Stimulated activated CD8-positive, alpha-beta memory T cell treated with anti-CD3 and anti-CD28 coated beads, Interleukin-15, amount 100 ng/mL, for 4 hours (primary cell): ENCODE measurements at places on chromosomes 3 and 15.

- no peak for DNase-seq
Observed at GRCh38 chr3:78919021-78919755, 848.6 kb downstream of the ROBO1 start.

DNA sequence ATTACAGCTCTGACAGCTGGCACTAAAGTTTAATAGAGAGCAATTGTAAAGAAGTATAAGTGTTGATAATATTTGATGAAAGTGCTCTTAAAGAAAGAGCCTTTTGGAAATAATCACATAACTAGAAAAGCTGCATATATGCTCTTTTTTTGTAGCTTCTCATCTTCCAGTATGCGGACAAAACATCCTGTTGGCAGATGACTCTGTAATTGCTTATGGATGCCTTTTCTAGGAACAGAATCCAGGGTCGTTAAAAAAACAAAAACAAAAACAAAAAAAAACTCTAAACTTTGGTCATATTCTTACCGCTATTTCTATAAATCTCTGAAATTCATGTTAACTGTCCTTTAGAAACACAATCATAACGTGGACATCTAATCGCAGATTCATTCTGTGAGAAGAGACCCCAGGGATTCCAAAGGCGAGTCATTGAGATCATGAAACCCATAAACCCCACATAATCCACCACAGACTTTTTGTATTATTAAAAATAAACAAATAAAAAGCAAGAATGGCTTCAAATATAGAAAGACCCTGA, 109.8 kb downstream of the EPHA3 start:
- no peak for DNase-seq

- DNase-seq = no peak
Observed at GRCh38 chr3:134231131-134231530, 19.5 kb downstream of the RYK start.

- no peak for DNase-seq
Observed at GRCh38 chr3:187352581-187353575, 15.3 kb upstream of the RTP4 start.

DNA sequence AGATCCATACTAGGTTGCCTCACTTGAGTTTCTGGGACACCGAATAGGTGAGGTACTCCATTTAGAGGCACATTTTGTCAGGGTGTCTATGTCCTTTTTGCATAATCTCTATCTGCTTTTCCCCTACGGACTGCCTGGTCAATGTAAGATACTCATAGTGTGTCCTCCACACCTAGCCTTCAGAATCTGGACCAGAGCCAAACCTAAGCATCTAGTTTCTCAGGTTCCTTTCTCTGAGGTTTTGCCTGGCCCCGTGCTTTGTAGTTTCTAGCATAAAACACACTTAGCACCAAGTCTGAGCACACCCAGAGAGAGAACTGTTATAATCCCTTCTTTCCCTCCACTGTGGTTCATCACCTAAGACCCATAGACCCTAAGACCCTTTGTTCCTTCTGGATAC, 105.9 kb upstream of the MLF1 start:
- DNase-seq = no peak

GRCh38 chr15:60179786-60180391, 175.8 kb downstream of the FOXB1 start:
- no peak for DNase-seq

DNA sequence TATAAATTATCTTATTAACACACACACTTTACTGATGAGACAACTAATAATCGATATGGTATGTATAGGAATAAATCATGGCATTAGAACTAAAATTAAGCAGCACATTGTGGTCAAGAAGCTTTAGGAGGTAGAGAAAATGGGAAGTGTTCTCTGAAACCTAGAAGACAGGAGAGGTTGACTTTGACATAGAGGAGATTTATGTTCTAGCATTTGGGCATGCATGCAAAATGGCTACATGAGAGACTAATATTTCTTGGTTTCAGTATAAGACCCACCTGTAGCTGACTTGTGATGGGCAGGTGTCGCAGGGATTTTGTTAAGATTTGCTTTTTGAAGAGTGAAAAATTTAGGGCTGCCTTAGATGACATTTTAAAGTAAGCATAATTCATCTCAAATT, 209.7 kb upstream of the POU1F1 start:
- no peak for DNase-seq

DNA sequence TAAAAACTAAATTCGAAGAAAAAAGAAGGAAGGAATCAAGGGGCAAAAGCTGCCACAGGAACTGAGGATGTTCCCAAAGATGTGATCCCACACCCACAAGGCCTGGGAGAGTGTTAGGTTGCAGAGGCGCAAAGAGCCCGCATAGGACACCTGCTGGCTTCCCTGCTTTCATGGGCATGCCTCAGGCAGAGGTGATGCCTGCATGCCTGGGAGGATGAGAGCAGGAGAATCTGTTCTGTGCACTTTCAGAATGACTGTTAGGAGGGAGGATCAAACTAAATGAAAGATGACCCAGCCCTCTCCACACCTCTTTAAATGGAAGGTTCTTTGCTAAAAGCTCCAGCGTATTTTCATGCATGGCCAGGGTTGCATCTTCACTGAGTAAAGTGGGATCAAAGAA, 162.4 kb downstream of the PLCL2 start:
- DNase-seq = no peak

DNA sequence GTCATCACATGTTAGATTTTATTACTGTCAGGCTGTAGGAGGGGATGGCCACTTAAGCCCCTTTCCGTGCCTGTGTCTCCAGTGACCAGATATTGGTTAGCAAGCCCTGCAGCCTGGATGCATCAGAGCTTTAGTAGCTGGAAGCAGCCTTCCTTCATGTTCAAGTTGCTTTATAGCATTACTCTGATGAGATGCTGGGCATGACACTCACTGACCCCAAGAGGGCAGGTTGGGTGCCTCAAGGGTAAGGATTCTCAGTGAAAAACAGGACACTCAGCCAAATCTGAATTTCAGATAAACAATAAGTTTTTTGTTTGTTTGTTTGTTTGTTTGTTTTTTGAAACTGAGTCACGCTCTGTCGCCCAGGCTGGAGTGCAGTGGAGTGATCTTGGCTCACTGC, 68.5 kb upstream of the PTX3 start:
- no peak for DNase-seq

DNA sequence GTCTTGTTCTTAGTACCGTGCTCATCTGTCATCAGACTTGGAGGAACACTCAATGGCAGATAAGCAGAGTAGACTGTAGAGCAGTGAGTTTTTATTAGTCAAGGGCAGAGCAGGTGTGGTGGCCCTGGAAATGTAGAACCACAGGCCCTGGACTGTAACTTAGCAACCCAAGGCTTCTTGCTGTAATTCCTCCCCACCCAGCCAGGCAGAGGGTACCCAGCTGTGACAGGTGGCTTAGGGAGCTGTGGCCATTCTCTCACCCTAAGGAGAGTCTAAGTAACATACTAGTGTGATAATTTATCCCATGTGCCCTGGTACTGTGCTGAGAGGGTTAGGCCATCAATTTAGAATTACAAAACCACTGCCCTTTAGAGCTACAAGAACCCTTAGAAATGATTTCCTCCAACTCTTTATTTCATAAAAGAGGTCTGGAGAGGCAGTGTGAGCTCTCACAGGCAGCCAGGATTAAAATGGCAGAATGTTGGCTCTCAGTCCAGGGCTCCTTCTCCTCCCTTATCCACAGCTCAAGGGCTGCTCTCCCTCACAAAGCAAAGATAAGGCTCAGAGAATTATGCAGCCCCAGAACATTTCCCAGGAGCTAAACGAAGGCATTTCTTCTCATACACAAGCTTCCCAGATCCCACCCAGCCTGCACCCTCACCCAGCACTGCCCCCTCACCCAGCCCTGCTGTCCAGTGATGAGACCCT, 3.0 kb downstream of the POMGNT2 start:
- no peak for DNase-seq

DNA sequence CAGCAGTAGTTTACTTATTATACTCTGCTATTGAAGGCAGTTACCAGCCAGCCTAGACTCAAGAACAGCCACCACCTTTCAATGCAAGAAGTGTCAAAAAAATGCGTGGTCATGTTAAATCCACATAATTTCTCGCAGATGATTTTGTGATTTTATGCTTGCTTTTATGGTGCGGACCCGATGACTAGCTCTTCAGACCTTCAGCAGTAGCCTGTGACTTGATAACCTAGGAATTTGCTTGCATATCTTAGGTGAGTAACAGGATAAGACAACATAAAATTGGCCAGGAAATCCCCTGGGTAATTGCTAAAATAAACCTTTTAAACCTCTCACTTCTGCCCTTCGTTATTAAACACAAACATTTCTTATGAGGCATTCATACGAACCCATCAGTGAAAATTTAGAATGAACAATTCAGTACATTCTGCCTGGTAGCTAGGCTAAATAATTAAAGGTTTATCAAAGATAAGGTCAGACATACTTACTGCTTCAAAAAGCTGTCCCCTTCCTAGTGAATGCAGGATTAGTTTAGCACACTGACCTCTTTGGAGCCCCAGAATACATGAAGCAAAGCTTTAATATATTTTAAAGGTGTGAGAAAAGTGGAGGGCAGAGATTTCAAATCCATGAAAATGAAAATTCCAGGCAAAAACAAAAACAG, 798.8 kb downstream of the OTOL1 start:
- DNase-seq = no peak

- DNase-seq = no peak
Observed at GRCh38 chr3:197505796-197506548, 49.8 kb downstream of the BDH1 start.

DNA sequence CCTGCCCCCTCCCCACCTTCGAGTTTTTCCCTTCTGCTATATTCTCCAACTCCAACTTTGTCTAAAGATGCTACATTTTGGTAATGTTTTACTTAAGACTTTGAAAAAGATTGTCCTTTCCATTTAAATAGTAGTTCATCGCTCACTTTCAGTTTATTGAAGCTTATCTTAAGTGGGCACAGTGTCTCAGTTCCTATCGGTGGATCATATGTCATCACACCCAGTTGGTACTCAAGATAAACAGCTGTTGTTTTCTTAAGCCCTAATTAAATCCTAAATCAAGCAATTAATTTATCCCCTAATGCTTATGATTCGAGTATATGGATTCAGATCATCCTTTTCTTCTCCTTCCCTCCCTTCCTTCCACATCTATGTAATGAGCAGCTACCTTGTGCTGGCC, 210.7 kb downstream of the TLE3 start:
- no peak for DNase-seq

GRCh38 chr3:54079730-54080325, 42.5 kb upstream of the CACNA2D3 start:
- DNase-seq = no peak

DNA sequence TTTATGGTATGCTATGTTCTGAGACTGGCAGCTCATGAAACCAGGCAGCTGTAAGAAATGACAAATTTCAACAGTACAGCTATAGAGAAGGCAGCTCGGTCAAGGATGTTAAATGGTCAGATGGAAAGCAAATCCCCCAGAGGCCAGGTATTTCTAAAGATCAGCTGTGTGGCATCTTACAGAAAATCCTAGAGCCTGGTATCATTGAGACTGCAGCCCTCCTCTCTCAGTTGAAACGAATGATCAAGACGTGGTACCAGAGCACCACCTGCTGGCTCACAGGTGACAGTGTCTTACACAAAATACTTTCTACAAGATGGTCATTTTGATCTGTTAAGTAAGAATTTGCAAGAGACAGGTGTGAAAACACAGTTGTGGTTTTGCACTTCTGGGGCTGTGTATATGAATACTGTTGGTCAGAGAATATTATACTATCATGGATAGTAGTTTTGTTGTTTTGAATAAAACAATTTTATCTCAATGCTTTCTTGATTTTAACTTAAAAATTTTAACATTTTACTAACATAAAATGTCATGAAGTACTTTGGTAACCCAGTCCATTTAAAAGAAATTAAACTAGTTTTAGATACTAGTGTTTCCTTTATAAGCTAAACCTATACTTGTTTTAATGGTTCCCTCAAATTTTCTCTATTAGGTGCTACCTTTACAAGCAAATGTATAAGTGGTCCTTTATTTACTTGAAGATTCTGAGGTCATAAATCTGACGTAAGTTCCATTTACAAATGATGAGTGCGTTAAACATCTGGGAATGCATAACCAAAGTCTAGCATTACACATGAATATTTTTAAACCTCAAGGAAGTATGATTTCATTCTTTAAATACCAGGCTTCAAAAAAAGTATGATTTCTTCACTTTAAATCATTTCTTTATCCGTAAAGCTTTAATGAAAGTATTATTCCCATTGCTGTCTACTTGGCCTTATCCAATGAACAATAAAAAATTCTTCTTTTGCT, 121.8 kb downstream of the PDZRN3 start:
- DNase-seq = no peak

GRCh38 chr3:171976526-171976925, 62.9 kb upstream of the FNDC3B start:
- DNase-seq = no peak

DNA sequence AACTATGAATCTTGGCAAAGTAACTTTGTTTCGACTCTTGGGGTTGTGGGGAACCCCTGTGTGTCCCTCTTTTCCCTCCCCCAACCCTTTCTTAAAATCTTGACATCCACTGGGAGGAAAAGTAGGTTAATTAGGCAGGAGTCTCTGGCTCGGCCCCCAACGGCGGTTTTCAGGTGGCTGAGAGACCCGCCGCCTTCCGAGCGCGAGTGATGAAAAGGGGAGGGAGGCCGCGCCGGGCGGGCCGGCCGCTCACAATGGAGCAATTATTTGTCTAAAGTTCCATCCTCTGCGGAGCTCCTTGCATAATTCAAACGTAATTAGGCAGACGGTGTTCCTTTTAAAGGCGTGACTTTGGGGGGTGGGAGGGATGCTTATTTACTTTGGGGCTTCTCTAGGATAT, 51.7 kb downstream of the ZIC4 start:
- no peak for DNase-seq

DNA sequence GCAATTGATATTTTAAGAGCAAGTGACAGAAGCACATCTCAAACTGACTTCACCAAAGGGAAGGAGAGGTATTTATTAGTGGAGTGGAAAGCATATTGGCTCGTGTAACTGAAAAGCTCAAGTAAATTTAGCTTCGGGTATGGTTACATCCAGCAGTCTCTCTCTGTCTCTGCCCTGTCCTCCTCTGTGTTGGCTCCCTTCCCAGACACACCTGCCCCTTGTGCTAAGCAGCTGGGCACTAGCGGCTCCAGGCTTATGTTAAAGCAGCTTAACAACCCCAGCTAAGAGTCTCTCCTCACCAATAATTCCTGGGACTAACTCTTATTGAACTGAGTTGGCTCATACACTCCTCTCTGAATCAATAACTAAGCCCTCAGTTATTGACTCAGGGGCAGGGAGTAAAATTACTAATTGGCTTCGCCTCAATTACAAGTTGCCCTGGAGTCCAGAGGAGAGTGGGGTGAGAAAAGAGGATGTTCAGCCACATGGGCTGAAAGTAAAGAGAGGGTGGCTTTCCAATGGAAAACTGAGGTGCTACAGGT, 12.8 kb upstream of the SH3BP5 start:
- DNase-seq = no peak

DNA sequence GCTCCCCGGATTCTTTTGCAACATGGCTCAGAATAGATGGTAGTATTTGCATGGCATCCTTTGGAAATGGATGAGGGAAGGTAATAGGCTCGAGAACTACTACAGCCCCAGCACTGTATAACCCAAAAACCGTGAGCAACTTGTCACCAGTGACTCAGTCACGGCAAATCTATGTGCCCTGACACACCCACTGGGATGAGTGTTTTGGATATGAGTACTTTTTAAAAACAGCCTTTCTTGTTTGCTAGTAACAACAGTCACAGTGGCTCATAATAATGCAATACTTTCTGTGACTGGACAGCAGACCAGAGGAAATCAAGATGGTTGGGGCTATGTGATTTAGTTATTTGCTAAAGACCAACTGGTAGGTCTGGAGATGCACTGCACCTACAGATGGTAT, 299.6 kb downstream of the ULK4 start:
- DNase-seq = no peak

- no peak for DNase-seq
Observed at GRCh38 chr3:133058243-133058642, 20.1 kb downstream of the TMEM108 start.
